Left lung (tissue), 14 donors: ENCODE measurements at places on chromosomes 1 and 21.

GRCh38 chr1:150987924-150988323 lies 5.8 kb downstream of the ANXA9 start:
- no peaks in the 10 kb centered on the region for H3K36me3 ChIP-seq
- H3K27me3 ChIP-seq: no peaks in the 10 kb centered on the region
- no peak for DNase-seq
- no peak overlapping the region for H3K4me3 ChIP-seq

- no peaks in the 10 kb centered on the region for H3K27me3 ChIP-seq
- no peaks in the 10 kb centered on the region for H3K4me1 ChIP-seq
- DNase-seq: no peak
- peaks cover 100% of the 10 kb centered on the region for H3K36me3 ChIP-seq
These were observed 11.0 kb downstream of the ZNF687 start for GRCh38 chr1:151293093-151293492.

DNA sequence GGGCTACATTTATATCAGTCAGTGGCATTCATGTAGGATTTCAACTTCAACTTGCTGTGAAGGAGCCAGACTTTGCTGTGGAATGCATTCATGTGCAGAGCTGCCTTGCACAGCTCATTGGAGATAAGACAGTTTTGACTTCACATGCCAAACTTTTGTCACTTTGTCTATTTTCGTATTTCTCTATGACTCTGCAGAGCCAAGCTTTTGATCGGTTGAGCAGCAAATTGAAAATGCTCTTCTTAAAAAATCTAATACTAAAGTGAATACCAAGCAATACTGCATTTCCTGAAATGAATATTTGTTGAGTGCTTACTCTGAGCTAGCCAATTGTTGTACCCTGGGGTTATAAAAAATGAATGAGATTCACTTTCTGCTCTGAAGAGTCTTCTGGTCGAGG lies 388.7 kb downstream of the ST6GALNAC3 start:
- no peaks in the 10 kb centered on the region for H3K27me3 ChIP-seq
- DNase-seq: no peak
- no peaks in the 10 kb centered on the region for H3K4me1 ChIP-seq

- no peaks in the 10 kb centered on the region for H3K4me1 ChIP-seq
- H3K36me3 ChIP-seq: no peaks in the 10 kb centered on the region
- H3K27me3 ChIP-seq: no peaks in the 10 kb centered on the region
- H3K27ac ChIP-seq: no peak overlapping the region
- H3K4me3 ChIP-seq: no peak overlapping the region
These were observed 121.3 kb downstream of the SEC16B start for GRCh38 chr1:177848577-177848976.
